ENCODE measurements at places on chromosomes 3 and 15. TPM values are rescaled to one million over a fixed set of nuclear protein-coding genes. Genes with fewer than 3 reads are reported as not detected.

GOLGA8G gene
- total RNA-seq = not detected

GOLGA6A gene
- not detected for total RNA-seq

LSAMP gene
- total RNA-seq = not detected

PAQR5 gene
- not detected for total RNA-seq

TGM4 gene
- not detected for total RNA-seq

LNP1 gene
- total RNA-seq = 1.0 TPM

PODXL2 gene
- 3.1 TPM for total RNA-seq

FBLN2 gene
- not detected for total RNA-seq

GRAMD1C gene
- total RNA-seq = 2.3 TPM

COL6A5 gene
- total RNA-seq = not detected

RSL24D1 gene
- 76.1 TPM for total RNA-seq

CFAP91 gene
- not detected for total RNA-seq

INSYN1 gene
- not detected for total RNA-seq

B3GNT5 gene
- 0.36 TPM for total RNA-seq

TNIK gene
- total RNA-seq = 44.3 TPM

C3orf38 gene
- total RNA-seq = 22.5 TPM

CLRN1 gene
- not detected for total RNA-seq

SLC22A13 gene
- total RNA-seq = 1.8 TPM

TM6SF1 gene
- 23.7 TPM for total RNA-seq

ARPP19 gene
- total RNA-seq = 98.0 TPM

IMPG2 gene
- total RNA-seq = 0.25 TPM

CHRNA7 gene
- total RNA-seq = 1.2 TPM

UROC1 gene
- not detected for total RNA-seq

HYAL3 gene
- 5.6 TPM for total RNA-seq

ELL3 gene
- total RNA-seq = 0.26 TPM

CIB2 gene
- total RNA-seq = 0.67 TPM

GOLGA6L7 gene
- not detected for total RNA-seq

UBXN7 gene
- total RNA-seq = 53.2 TPM

CDC25A gene
- 76.7 TPM for total RNA-seq

CHST2 gene
- 26.9 TPM for total RNA-seq

CYP1A2 gene
- total RNA-seq = not detected

NR2E3 gene
- not detected for total RNA-seq

AHSG gene
- total RNA-seq = not detected

TNFAIP8L3 gene
- total RNA-seq = not detected

CFAP92 gene
- not detected for total RNA-seq

ARL6IP5 gene
- 135 TPM for total RNA-seq

GP5 gene
- not detected for total RNA-seq

GASK1A gene
- not detected for total RNA-seq

MCF2L2 gene
- 3.3 TPM for total RNA-seq

USP8 gene
- 72.0 TPM for total RNA-seq

SLCO2A1 gene
- total RNA-seq = not detected

SCG5 gene
- 3.8 TPM for total RNA-seq

COL6A6 gene
- total RNA-seq = not detected

BBX gene
- 49.4 TPM for total RNA-seq

ADAMTS9 gene
- not detected for total RNA-seq

MNS1 gene
- 0.47 TPM for total RNA-seq

Measured in natural killer cell treated with Interleukin-12 subunit alpha and Interleukin-12 subunit beta and Interleukin-15 and Interleukin-18, amount 100 ng/mL, for 72 hours (primary cell).